ENCODE measurements at places on chromosomes 16 and 17.

GRCh38 chr17:42025191-42025579 lies 5.3 kb downstream of the NKIRAS2 start:
- H3K36me3 ChIP-seq, result peaks cover 24% of the 10 kb centered on the region
- no peak for DNase-seq
- no peak overlapping the region for H3K4me3 ChIP-seq
- H3K27ac ChIP-seq, result no peak overlapping the region
- H3K27me3 ChIP-seq, result no peaks in the 10 kb centered on the region

GRCh38 chr16:27993587-27993986 lies 69.9 kb downstream of the GSG1L start:
- no peaks in the 10 kb centered on the region for H3K27me3 ChIP-seq
- H3K27ac ChIP-seq, result no peak overlapping the region
- no peaks in the 10 kb centered on the region for H3K36me3 ChIP-seq

GRCh38 chr17:836151-836550 lies 54.0 kb downstream of the MRM3 start:
- DNase-seq, result no peak
- H3K36me3 ChIP-seq, result no peaks in the 10 kb centered on the region
- no peak overlapping the region for H3K4me3 ChIP-seq
- no peaks in the 10 kb centered on the region for H3K4me1 ChIP-seq
- no peak overlapping the region for H3K27ac ChIP-seq

- H3K4me1 ChIP-seq, result peaks cover 33% of the 10 kb centered on the region
- H3K27me3 ChIP-seq, result no peaks in the 10 kb centered on the region
- H3K27ac ChIP-seq, result peak overlapping the region; percentile 11
- DNase-seq, result no peak
Observed at GRCh38 chr17:75239778-75240393, 21.5 kb downstream of the GGA3 start.

DNA sequence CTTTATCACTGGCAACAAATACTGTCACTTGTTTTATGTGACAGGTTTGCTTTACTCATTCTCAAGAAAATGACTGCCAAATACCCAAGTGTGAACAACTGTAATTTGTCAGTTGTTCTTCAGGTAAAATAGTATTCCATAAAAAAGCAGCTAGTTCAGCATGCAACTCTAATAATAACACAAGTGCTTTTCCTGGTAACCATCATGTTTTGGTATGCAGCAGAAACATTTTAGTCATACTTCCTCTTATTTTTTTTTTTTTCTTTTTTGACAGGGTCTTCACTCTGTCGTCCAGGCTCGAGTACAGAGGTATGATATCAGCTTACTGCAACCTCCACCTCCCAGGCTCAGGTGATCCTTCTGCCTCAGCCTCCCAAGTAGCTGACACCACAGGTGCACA lies 4.6 kb downstream of the TERF2 start:
- DNase-seq, result no peak
- H3K4me3 ChIP-seq, result no peak overlapping the region
- no peak overlapping the region for H3K27ac ChIP-seq
- no peaks in the 10 kb centered on the region for H3K27me3 ChIP-seq
- peaks cover 7% of the 10 kb centered on the region for H3K4me1 ChIP-seq

DNA sequence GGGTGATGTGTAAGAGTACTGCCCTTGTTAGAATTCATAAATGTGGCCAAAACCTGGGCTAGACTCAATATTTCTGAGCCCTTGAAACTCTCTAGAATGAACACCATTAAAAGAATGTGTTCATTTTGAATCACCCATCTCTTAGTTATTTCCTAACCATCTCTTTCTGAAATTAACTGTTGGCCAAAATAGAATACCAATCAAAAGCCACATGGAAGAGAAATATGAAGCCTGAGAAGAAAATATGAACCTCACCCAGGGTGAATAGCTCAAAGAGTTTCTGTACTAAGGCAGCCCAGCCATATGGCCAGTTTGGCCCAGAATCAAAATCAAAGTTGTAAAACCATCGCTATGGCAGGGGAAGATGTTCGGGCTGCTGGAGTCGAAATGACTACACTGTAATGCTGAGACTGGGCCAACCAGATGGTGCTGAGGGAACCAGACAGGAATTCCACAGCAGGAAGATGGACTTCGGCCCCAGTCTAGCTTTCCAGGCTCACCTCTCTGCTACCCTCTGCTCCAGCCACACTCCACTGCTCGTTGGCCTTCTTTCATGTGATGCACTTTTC lies 154.3 kb upstream of the ZFHX3 start:
- no peak overlapping the region for H3K27ac ChIP-seq
- H3K36me3 ChIP-seq, result no peaks in the 10 kb centered on the region
- H3K27me3 ChIP-seq, result no peaks in the 10 kb centered on the region
- no peaks in the 10 kb centered on the region for H3K4me1 ChIP-seq
- no peak for DNase-seq

DNA sequence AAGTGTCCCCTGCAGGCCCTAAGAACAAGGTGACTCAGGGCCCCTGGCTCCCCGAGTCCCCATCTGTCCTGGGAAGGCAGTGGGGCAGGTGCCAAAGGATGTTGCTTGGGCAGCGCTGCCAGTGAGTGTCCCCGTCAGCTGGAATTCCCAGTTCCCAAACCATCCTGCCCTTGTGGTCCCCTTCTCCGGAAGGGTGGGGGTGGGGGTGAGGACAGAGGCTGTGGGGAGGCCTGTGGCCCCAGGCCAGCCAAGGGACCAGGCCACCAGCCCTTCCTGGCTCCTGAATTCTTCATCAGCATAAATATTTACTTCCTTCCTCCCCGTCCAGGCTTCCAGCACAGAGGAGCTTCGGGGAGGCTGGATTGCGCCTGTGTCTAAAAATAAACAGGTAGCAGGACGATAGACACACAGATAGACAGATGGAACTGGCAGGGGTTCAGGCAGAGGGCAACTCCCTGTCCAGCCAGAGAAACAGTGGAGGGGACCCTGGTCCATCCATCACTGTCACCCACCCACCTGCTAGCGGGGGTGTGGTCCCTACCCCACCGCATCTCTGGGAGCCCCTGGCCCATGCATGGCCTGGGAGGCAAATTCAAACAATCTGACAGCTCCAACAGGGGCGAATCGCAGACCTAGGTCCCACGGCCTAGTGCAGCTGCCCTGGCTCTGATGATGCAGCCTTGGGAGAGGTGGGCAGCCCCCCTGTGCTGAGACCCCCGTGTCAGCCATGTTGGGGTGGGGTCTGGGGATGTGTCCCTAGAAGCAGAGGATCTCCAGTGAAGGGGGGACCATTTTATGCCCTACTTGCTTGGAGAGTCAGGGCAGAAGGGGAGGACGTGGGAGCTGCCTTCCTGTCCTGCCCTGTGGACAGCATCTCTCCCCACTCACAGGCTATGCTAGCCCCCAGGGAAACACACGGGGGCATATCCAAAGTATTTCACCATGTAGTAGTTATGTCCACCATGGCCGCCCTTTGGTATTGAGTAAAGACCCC lies 13.2 kb downstream of the GLIS2 start:
- peaks cover 10% of the 10 kb centered on the region for H3K4me1 ChIP-seq
- H3K36me3 ChIP-seq, result no peaks in the 10 kb centered on the region
- H3K4me3 ChIP-seq, result no peak overlapping the region
- H3K27me3 ChIP-seq, result no peaks in the 10 kb centered on the region
- H3K27ac ChIP-seq, result no peak overlapping the region

GRCh38 chr17:80856863-80857755 lies 134.5 kb upstream of the CHMP6 start:
- no peaks in the 10 kb centered on the region for H3K27me3 ChIP-seq
- no peak for DNase-seq
- H3K4me1 ChIP-seq, result peaks cover 29% of the 10 kb centered on the region
- H3K27ac ChIP-seq, result no peak overlapping the region

GRCh38 chr16:28878083-28878926 lies at the start of gene ATP2A1:
Gene ATP2A1, plus strand, starts transcription at chr16:28878488. Its CDS starts 184 bp downstream, at chr16:28878672.
- peak within 1 kb of the TSS; percentile 81 for H3K4me3 ChIP-seq
- peaks cover 12% of the 10 kb centered on the region for H3K4me1 ChIP-seq
- peaks cover under 1% of the 10 kb centered on the region for H3K36me3 ChIP-seq

DNA sequence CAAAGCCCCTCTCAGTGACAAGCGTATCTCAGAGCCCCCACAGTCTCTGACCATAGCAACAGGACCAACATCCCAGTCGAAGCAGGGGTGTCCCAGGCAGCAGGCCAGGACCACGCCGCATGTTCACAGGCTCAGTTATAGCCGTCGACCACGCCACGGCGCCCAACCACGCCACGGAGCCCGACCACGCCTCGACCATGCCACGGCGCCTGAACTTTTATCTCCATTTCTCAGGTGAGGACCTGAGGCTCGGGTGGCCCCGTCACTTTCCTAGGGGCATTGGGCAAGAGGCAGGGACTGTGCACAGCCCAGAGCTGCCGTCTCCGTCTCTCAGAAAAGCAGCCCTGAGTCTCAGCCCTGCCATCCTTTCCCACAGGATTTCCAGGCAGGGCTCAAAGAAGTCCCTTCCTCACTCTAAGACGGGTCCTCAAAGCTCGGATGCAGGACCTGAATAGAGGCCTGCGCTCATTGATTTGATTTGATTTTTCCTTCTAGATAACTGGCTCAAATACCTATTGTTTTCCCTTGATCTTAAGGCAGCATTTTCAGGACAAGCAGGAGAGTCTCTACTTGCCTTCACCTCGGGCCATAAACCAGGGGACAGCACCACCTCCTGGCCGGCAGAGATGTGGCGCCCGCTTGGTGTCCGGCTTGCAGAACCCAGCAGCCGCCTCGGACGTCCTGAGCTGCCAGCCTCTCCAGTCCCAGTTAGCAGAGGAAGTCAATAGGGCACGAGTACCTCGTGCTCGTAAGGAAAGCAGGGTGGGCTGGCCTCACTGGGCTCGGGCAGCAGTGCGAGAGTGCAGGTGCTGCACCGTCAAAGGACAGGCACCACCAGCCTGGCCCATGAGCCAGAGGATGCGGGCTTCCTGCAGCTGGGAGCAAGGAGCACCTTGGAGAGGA lies 38.8 kb downstream of the C16orf95 start:
- no peak overlapping the region for H3K4me3 ChIP-seq
- H3K36me3 ChIP-seq, result no peaks in the 10 kb centered on the region
- H3K27me3 ChIP-seq, result no peaks in the 10 kb centered on the region
- no peaks in the 10 kb centered on the region for H3K4me1 ChIP-seq
- no peak overlapping the region for H3K27ac ChIP-seq

- H3K27ac ChIP-seq, result no peak overlapping the region
- H3K4me1 ChIP-seq, result peaks cover 9% of the 10 kb centered on the region
- H3K27me3 ChIP-seq, result peaks cover 30% of the 10 kb centered on the region
- H3K36me3 ChIP-seq, result no peaks in the 10 kb centered on the region
- DNase-seq, result no peak
- no peak overlapping the region for H3K4me3 ChIP-seq
Observed at GRCh38 chr17:82367724-82368524, 3.6 kb upstream of the UTS2R start.

GRCh38 chr16:85369741-85370528 lies 243.2 kb upstream of the GSE1 start:
- H3K27ac ChIP-seq, result no peak overlapping the region

GRCh38 chr17:50779747-50780353 lies 12.5 kb upstream of the ANKRD40CL start:
- H3K36me3 ChIP-seq, result no peaks in the 10 kb centered on the region
- no peak overlapping the region for H3K4me3 ChIP-seq
- no peaks in the 10 kb centered on the region for H3K27me3 ChIP-seq
- DNase-seq, result peak; percentile 60
- H3K27ac ChIP-seq, result peak overlapping the region; percentile 15

DNA sequence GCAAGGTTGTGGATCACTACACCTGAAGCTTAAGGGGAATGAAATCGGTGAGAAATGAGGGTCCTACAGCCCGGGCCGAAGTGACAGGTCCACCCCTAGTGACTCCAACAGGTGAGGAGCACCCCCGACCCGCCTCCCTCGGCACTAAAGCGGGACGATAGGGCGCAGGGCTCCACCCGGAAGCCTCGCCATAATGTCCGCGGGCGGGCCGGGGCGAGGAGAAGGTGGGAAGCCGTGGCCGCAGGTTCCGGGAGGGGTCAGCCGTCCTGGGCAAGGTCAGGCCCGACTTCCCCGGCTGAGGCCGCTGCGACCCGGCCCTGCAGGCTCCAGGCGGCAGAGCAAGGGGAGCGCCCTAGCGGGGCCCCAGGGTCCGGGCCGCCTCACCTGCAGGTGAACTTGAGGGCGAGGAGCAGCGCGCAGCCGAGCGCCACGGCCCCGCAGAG lies 543 bp downstream of the TXNDC11 start:
- H3K4me3 ChIP-seq, result peak overlapping the region; percentile 77
- no peaks in the 10 kb centered on the region for H3K36me3 ChIP-seq
- peaks cover 22% of the 10 kb centered on the region for H3K4me1 ChIP-seq
- no peaks in the 10 kb centered on the region for H3K27me3 ChIP-seq

DNA sequence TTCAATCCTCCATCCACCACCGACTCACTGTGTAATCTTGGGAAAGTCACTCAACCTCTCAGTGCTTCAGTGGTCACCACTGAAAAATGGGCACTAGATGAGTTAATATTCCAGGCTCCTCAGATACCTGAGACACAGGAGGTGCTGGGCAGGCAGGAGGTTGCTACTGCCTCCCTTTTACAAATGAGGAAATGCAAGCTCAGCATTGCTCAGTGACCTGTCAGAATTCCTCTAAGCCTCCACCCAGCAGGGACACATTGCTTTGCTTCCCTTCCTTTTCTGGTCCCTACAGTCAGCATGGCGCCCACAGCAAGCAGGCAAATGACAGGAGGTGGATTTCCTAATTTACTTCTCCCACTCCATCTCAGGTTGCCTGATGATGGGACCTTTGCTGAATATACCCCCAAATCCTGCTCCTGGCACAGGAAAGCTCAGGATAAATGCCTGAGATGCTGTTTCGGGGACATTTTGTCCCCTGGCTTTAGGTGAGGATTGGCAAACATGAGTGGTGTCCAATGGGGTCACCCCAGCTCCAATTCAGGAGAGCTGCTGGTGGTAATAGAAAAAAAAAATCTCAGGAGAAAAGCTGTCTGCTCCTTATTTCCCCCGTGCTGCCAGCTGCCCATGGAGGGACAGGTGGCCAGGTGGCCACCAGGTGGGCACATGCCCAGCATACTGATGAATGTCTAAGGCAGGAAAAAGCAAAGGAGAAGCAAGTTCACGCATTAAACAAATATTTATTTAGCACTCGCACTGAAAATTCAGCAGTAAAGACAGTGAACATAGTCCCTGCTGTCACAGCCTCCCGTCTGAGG lies 5.0 kb upstream of the KRT13 start:
- no peak overlapping the region for H3K4me3 ChIP-seq
- no peaks in the 10 kb centered on the region for H3K36me3 ChIP-seq
- no peaks in the 10 kb centered on the region for H3K4me1 ChIP-seq
- no peaks in the 10 kb centered on the region for H3K27me3 ChIP-seq

DNA sequence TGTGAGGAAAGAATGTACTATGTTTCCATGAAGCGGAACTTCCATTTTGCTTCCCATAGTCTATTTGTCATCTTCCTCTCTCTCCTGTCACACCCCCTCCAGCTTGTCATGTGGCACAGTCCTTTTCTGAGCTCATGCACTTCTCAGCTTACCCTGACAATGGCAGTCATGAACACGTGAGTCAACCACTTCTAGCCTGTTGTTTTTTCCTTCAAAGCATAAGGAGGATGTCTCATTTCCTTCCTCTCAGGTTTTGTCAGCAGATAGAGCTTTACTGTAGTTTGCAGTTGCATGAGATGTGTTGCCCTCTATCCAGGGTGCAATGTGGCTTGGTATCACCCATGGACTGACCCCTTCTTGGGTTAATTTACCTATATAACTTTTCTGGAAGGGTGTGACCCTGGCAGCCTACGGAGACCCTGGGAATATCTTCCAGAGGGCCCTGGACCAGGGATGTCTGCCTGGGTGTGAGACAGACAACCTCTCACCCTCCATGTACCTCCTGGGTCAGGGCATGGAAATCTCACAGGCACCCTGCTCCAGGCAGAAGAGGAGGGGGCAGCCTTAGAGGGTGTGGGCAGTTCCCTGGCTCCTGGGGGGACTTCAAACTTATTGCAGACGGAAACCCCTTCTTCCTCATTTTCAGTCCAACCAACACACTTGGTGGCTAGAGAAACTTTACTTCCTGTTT lies 4.0 kb upstream of the ZNF267 start:
- peak overlapping the region; percentile 37 for H3K4me3 ChIP-seq
- no peaks in the 10 kb centered on the region for H3K36me3 ChIP-seq
- H3K27ac ChIP-seq, result peak overlapping the region; percentile 83
- peaks cover 28% of the 10 kb centered on the region for H3K4me1 ChIP-seq
- no peaks in the 10 kb centered on the region for H3K27me3 ChIP-seq
